Cardiac septum (tissue), 1 donor: ENCODE measurements at places on chromosomes 2 and 18.

DNA sequence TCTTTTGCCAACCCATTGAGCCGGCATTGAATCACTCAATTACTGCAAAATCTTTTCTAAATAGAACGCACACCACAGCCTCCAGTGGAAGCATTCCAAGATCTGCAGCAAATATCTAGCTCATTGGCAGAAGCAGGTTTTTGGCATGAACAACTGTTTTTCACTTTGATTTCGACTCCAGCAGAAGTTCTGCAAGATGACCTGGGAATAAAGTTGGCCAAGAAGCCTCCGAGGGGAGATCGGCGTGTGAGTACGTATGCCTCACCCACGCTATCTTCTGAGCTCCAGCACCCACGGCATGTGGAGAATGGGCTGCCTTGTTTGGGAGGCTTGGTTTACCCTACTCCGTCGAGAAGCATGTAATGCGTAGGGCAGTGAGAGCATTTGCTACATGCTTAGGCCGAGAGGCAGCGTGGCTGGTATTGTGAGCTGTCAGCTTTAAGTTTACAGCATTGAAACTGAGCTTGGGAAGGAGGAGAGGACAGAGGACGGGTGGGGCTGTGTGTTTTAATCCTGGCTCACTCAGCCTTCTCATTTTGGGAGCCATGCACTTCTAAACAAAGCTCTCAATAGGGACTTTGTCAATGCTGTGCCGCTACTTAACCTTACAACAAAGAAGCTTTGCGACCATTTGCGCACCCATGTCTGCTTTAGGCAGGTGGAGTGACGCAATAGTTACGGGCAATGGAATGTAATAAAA lies 10.5 kb downstream of the PCARE start:
- DNase-seq, result no peak

GRCh38 chr2:68774569-68775271 lies 40.1 kb downstream of the ARHGAP25 start:
- peak; percentile 94 for DNase-seq

GRCh38 chr2:46915281-46915810 lies at the start of gene MCFD2:
Gene MCFD2 (minus strand): TSS chr2:46915806. CDS start chr2:46909171, 6,635 bp downstream.
- no peak for DNase-seq

DNA sequence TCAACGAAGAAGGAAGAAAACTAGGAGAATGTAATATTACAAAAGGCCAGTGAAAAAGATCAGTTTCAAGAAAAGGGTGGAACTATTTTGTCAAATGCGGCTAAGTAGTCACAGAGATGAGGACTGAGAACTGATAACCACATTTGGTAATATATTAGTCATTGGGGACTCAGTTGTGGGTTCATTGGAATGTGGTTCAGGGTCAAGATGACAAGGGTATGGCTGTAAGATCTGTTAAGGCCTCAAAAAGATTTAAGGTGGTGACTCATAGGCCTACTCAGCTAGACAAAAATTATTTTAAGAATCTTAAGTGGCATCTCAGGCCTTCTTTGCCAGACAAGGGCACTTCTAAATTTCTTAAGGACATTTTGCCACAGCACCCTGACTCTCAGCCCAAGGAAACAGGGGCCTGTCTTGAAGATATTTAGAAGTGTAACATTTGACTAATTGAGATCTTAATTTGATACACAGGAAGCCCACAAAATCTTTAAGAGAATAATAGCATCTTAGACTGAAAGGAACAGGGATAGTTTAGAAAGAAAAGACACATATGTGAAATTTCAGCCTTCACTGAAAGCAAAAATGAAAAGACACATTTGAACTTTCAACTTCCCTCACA lies 81.3 kb downstream of the STRADB start:
- DNase-seq, result no peak

DNA sequence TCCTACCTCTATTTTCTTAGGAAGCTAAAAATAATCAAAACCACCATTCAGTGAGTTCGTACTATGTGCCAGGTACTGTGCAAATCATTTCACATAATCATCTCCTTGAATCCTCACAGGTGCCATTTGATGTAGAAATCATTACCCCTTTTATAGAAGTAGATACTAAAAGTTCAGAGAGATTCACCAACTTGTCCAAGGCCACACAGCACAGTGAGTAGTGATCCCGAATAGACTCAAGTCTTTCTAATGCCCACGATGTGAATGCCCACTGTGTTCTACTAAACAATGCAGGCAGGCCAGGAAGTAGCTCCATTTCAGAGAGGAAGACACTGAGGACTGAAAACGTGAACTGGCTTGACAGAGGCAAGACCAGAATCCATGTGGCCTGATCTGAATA lies 68.8 kb downstream of the ANTXR1 start:
- no peak for DNase-seq

DNA sequence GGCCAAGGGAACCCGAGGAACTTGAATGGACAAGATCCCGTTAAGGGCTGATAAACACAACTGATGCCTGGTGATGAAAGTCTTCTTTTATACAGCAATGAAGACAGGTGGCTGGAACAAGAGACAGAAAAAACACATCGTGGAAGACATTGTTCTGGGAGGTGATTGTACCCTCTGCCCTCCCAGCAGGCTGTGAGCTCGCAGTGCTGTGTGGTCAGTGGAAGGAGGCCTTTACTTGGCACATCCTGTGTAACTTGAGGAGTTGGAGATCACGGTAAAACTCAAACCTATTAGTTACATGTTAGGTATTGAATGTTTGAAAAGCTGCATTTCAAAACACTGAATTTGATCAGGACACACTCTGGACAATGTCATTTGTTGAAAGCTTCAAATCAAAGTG lies 249.9 kb upstream of the EPAS1 start:
- DNase-seq, result no peak
